Upper lobe of right lung (tissue), 1 donor: ENCODE measurements at places on chromosomes 2 and 18. TPM values are rescaled to one million over a fixed set of nuclear protein-coding genes. Genes with fewer than 3 reads are reported as not detected.
A peak's percentile ranks its signal among the peaks of the same experiment; 100 is the strongest.

The HNRNPA3 gene
- 139 TPM for total RNA-seq

- no peak for DNase-seq
Measured at GRCh38 chr2:237354892-237355291, 59.1 kb downstream of the COL6A3 start.

- no peak for DNase-seq
Measured at GRCh38 chr2:53545604-53546003, 222.0 kb upstream of the CHAC2 start.

The SERPINB11 gene
- total RNA-seq: not detected

GRCh38 chr2:132669908-132670495 is at the start of gene LYPD1:
LYPD1 (minus strand) TSS chr2:132670205; CDS start chr2:132669932, 273 bp downstream.
- peak; percentile 60 for DNase-seq

- peak; percentile 76 for DNase-seq
Measured at GRCh38 chr2:25304321-25304720, 37.4 kb downstream of the DNMT3A start.

The RPL37A gene
- total RNA-seq: 1,932 TPM

DNA sequence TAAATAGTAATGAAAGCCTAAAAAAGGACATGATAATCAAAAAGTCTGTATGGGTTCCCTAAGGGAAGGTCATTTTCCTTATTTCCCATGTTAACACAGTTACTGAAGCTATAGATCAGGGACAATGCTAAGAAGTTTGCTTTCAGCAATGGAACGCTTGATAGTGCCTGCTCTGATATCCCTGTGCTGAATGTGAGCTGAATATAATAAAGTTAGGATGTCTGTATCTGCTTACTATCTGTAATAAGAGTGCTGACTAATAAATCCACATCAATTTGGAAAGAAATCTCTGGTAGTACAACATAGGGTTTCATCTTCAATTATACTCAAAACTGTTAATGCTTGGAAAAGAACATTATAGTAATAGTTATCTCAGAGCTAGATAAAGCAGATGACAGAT is 25.8 kb downstream of the TTC21B start:
- DNase-seq: no peak

DNA sequence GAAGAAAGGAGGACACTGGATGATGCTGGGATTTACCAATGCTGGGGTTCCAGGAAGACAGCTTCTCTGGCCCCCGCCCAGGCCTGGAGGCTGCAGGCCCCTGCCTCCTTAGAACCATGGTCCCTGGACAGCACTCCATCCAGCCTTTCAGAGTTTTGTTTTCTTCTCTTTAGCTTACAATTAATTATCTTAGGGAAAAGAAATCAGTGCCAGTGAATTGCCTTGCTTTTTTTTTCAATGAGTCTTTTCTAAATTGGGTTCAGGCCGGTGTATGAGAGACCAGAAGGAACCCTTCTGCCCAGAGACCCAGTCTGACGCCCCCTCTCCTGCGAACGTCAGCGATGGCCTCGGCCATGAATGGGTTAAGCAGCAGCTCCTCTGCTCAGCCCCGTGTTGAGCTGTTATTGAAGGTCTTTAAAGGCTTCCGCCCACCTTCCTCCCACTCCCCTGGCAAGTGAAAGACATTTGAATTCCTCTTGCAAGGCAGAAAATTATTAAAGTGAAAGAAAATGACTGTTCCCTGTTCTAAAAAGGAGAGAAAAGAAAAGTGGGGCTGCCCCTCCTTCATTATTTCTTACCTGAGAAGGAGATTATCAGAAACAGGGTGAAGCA is 65.7 kb upstream of the CHMP1B start:
- DNase-seq: no peak

GRCh38 chr2:136019306-136019705 is 33.9 kb upstream of the DARS1 start:
- DNase-seq: no peak
